Hindlimb muscle (tissue), 1 donor: ENCODE measurements at places on chromosomes 5 and 9.
A peak's percentile ranks its signal among the peaks of the same experiment; 100 is the strongest.

DNA sequence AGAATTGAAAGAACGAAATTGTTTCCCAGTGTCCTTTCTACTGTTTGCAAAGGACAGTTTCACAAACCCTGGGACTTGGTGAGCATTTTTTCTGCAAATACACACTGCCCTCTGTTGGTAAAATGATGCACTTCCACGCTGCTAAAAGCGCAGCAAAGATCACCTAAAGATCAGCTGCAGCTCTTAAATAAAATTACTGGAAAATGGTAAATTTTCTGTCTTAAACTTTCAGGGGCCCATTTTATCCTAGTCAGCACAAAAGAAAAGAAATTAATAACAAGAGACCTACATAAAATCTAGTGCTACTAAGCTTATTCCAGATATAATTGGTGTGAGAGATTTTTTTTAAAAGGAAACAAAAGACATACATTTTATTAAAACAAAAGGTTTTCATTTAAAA, 566.0 kb downstream of the CAAP1 start:
- DNase-seq: peak; percentile 71

- no peak for DNase-seq
These were observed 16.5 kb downstream of the BHMT2 start for GRCh38 chr5:79086116-79086515.

GRCh38 chr5:171444582-171444981, 25.1 kb downstream of the FGF18 start:
- DNase-seq: no peak

GRCh38 chr9:109745335-109746283, 34.4 kb upstream of the PALM2AKAP2 start:
- DNase-seq: peak; percentile 36

- no peak for DNase-seq
These were observed 108.2 kb downstream of the AUH start for GRCh38 chr9:91253488-91253887.

DNA sequence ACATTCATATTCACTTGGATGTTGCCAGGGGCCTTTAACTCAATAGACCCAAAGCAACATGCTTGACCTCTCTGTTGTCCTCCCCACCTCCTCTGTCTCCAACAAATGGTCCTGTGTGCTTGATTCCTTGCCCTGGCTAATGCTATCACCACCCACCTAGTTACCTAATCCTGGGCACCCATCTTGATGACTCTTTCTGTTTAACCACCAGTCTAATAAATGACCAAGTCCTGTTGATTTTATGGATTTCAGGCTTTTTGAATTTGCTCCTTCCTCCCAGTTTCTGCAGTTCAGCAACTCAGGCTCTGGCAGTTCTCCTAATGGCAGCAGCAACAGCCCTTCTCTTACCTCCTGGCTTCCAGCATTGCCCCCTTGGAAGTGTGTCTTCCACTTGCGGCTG, 246.3 kb upstream of the KLF4 start:
- DNase-seq: no peak

GRCh38 chr9:133999851-134000265, 7.7 kb upstream of the VAV2 start:
- peak; percentile 41 for DNase-seq

DNA sequence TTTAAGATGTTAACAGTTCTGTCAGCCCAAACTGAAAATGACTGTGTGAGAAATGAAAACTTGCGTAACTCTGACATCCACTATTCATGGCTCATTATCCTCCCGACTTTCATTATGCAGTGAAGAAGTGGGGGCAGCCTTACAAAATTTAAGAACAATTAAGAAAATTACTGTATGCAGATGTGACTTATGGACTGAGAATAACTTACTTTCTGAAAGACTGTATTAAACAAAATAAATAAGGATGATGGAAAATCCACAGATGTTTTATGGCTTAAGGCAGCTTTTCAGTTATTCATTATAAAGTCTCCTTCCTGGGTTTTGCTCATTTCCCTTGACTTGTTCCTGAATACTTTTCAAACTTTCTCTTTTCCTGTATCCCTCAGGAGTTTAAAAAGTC, 55.2 kb downstream of the GRIN3A start:
- no peak for DNase-seq

DNA sequence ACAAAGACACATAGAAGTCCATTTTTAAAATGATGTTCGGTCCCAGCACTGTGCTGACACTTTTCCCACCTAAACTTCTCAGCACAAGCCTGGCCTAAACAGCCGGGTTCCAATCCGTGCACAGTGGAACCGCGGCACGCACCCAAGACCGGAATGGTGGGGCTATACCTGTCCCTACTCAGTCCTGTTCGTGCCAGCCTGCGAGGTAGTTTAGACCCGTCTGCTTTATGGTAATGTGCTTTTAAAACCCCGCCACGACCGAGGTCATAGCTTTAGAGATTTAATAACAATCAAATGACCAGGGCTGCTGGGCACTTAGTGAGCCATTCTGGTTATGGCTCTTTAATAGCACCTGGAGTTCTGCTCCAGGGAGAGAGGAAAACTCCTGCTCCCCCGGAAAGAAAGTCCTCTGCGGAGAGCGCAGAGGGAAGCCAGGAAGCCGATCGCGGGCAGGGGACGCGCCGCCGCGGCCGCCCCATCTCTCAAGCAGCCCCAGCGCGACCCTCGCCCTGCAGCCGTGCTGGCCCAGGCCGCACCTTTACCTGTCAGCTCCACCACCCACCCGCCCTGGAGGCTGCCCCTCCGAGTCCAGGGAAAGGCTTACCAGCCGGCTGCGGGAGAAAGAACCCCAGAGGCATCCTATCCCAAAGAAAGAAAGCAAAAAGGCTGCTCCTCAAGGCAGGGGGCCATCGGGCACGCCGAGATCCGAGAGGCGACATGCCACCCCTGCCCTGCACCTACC, 511 bp downstream of the ARL15 start:
- peak; percentile 43 for DNase-seq

GRCh38 chr9:85647571-85647970, 94.2 kb downstream of the AGTPBP1 start:
- no peak for DNase-seq

GRCh38 chr9:110291921-110292557, 35.7 kb upstream of the TXN start:
- no peak for DNase-seq

DNA sequence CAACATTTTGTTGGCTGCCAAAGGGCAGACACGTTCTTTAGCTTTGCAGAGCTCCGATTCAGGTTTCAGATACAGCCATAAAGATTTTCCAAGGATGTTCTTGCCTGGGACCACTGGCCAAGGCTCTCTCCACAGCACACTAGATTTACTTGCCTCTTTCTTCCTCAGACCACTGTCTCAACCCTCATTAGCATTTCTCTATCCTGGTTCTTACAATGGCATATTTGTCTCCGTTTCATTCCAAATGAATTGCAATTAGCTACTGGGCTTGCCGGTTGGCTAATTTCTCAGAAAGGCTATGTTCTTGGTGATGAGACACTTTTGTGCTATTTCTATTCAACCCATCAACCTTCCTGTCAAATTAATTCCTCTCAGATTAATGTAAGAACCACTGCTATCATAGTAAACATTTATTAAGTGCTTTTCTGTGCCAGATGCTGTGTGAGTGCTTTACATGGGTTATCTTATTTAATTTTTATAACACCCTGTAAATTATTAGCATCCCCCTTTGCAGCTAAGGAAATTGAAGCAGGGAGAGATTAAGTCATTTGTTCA, 118.4 kb upstream of the NR3C1 start:
- DNase-seq: no peak

- no peak for DNase-seq
These were observed 19.0 kb upstream of the FER start for GRCh38 chr5:108728566-108729241.

- DNase-seq: no peak
These were observed 53.7 kb upstream of the RPL26L1 start for GRCh38 chr5:172905346-172906140.

DNA sequence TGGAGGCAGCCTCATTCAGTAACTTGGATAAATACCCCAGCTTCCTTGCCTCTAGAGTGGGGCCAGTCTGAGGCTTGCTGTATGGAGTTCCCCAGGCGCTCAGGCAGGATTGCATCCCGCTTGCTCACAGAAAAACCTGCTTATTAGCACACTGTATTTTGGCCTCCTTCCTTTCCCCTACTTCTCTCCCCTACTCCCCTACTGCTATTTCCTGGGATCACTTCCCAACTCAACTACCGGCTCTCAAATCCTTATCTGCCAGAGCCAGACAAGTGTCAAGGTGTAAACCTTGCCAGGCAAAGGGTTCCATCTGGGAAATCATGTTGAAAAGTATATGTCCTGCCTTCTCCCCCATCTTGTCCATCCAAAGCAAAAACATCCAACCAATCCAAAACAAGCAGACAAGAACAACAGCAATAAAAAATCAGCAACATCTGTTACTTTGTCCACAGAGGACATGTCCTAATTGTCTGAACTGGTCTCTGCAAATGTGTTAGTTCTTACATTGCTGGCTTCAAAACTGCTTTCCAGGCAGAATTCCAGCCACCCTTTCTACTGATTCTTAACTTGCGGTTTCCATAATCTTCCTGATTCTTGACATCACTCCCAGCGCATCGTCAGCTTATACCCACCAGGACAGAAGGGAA, 164.1 kb upstream of the SEMA6A start:
- DNase-seq: peak; percentile 80

DNA sequence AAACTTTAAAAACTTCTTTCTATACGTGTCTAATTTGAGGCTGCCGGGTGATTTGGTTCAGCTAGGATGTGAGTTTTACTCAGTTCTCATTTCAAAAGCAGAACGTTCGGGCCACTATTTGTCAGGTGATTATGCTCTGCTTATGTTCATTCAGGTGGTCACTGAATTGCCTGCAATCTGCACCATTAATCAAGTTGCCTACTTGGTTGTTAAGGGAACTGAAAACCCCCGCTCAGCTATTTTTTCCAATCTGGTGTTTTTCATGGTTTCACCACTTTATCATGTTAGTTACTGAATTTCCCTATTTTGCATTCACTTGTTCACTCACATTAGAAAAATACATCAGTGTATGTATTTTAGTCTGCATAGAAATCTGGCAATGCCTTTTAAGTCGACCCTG, 523.0 kb downstream of the CSNK1G3 start:
- DNase-seq: no peak

GRCh38 chr5:146828385-146828784, 50.2 kb downstream of the PPP2R2B start:
- no peak for DNase-seq

GRCh38 chr5:18749763-18750162, 1115.5 kb downstream of the TAF11L14 start:
- DNase-seq: no peak

- DNase-seq: no peak
These were observed 32.3 kb downstream of the CNTRL start for GRCh38 chr9:121107029-121107428.

DNA sequence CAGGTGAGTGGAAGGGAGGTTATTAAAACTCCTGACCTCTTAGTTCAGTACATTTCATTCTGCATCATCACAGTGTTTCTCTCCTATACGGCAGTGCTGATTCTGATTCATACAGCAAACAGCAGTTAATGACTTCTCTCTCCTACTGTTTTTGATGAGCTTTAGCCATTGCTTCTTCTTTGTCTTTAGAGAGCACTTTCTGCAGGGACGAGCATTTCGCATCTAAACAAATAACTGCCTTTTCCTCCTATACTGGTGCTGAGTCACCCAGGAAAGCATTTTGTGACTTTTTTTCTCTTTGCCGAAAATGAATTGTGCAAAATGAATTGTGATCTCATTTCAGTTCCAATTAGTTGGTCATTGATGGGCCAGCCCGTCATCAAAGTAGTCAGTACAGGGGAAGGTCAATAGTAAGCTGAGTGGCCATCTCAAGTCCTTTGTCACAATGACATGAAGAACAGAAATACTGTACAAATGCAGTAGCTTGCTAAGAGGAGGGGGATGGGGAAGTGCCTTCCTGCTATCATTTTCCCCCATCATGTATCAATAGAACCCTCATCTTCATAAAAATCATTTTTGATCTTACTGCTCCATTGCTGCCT, 98.5 kb downstream of the INSYN2B start:
- no peak for DNase-seq

DNA sequence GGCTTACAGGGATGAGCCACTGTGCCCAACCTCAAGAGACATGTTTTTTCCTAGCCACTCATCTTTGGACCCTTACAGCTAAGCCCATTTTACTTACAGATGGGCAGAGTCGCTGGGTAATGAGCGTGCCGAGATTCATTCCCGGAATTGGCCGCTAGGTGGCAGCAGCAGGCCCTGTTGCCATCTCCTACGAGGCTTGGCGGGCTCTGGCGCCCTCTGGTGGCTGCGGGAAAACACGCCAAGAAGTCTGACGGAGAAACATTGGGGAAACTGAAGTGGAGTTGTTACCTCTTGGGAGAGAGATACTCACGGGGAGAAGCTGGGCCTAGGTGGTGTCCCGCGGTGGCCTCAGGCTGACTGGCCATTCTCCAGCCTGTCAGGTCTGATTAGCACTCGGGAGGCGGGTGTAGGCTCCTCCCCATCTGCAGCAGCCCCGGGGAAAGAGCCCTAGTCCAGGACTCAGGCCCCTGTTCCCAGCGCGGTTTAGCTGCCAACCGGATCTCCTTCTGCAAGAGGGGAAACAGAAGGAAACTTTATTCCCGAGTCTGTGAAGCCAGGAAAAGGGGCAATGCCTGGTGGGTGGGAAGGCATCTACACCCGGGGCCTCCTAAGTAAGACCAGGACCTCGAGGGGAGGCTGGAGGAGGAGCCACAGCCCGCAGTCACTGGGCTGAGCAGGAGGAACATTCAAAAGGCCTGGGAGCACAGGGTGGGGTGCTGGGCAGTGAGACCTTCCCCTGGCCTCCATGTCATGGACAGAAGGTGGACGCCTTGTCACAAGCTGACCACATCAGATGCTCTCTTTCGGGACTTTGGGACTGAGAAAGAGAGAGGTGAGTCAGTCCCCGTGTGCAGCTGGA, 9.7 kb downstream of the PTGES2 start:
- DNase-seq: peak; percentile 91

- DNase-seq: no peak
These were observed 77.8 kb upstream of the LRRTM2 start for GRCh38 chr5:138952962-138953361.

DNA sequence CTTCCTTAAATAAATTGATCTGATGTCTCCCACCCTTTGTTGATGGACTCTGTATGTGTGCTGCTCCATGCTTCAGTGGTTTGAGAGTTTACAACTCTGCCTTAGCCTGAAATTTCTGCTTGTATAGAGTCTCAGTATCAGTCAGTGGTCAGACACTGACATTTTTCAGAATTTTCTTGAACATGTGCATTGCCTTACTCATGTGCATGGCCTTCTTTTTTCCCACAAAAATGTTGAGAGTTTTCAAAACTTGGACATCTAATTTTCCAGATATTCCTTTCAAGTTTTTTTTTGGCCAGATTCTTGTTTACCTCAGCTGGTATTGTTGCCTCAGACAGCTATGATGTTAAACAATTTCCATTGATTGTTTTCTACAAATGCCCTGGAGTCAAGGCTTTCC, 427.1 kb upstream of the CHD1 start:
- no peak for DNase-seq
